Activated T-helper 9 cell treated with anti-CD3 and anti-CD28 coated beads, Interleukin-2, amount 50 U/mL, for 16 hours (primary cell): ENCODE measurements at places on chromosomes 4 and X.

GRCh38 chr4:145912376-145912775 is 26.2 kb downstream of the ZNF827 start:
- DNase-seq = no peak

DNA sequence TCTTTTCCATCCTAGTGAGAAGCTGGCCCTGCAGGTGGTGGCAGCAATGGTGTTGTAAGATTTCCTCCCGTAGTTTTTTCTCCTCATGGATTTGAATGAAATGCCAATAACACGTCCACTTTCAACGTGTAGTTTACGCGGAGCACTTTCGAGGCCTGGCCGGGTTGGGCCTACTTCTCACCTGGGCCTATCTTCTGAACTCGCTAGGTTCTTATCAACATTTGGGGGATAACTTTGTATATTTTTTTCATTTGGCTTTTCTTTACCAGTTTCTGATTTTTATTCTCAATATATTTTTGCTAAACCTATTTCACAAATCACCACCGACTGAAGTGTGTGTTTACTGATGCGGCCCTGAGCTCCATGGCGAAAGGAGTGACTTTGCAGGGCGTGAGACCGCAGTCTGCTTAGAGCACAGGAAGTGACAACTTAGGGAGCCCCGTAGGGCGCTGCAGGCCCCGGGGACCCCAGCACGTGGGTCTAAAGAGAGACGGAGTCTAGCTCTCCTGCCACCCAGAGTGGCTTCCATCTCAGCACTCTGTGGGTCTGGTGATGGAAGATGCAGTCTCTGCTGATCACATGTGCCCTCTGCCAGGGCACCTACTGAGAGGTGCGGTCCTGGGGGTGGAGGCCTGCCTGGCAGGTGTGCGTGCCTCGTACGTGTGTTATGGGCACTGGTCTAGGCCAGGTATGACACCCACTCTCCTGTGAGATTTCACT is 29.1 kb downstream of the NELFA start:
- DNase-seq = no peak

DNA sequence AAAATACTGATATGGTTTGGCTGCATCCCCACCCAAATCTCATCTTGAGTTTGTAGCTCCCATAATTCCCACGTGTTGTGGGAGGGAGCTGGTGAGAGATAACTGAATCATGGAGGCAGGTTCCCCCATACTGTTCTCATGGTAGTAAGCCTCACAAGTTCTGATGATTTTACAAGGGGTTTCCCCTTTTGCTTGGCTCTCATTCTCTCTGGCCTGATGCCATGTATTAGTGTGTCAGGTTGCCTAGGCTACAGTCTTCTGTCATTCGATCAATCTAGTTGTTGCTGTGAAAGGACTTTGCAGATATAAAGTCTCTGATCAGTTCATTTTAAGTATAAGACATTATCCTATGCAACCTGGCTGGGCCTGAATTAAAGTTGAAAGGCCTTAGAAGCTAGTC is 209.3 kb upstream of the MAOA start:
- DNase-seq = no peak

GRCh38 chr4:76213415-76214176 is at the start of gene SCARB2:
Gene SCARB2, minus strand, starts transcription at chr4:76213824. Its CDS starts 281 bp downstream, at chr4:76213543.
- DNase-seq = peak; percentile 58

GRCh38 chr4:156901871-156902270 is 69.7 kb downstream of the PDGFC start:
- no peak for DNase-seq

- peak; percentile 9 for DNase-seq
Observed at GRCh38 chrX:40644821-40645358, 2.5 kb downstream of the CXorf38 start.

DNA sequence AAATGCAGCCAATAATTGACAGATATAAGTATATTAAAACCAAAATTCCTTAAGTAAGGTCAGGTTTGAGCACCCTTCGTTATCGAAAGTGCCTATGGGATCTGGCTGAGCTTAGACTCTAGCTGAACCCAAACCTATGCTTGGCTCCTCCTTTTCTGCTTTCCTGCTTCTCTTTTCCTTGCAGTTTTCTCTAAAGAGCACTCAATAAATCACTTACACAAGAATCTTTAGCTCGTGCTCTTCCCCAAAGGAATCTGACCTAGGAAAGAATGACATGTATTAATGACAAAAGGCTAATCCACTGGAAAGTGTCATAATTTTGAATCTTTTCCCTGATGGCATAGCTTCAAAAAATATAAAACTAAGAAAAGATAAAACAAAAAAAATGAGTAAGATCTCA is 282.7 kb downstream of the DKK2 start:
- DNase-seq = no peak

DNA sequence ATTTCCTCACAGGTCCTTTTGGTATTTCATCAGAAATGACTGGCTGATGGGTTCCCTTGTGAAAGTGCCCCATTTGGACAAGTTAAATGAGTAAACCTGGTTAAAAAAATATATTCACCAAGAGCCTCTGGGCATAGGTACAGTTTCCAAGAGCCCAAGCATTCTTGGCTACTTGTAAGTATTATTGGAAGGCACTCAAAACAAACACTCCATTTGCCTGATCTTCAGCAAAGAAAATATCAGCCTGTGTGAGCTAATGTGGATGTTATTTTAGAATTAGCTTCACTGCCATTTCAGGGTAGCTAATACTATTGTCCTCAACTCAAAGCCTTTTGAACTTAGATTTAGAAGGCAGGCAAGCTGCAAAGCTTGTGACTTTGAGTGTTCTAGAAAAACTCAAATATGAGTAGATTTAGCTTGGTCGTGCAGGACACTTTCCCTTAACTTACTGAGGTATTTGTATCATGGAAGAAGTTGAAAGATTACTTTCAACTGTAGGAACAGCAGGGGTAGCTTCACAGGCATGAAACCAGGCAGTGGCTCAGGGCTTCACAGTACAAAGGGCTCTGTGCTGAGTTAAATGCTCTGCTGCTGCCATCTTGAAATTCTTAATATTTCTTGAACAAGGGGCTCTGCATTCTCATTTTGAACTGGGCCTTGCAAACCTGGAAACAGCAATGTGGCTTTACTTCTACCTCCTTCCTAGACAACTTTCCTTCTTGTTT is 177.2 kb downstream of the AMELX start:
- no peak for DNase-seq

GRCh38 chr4:179292468-179292867 is 1850.2 kb upstream of the AGA start:
- no peak for DNase-seq
